ENCODE measurements at places on chromosomes 12 and 14.

DNA sequence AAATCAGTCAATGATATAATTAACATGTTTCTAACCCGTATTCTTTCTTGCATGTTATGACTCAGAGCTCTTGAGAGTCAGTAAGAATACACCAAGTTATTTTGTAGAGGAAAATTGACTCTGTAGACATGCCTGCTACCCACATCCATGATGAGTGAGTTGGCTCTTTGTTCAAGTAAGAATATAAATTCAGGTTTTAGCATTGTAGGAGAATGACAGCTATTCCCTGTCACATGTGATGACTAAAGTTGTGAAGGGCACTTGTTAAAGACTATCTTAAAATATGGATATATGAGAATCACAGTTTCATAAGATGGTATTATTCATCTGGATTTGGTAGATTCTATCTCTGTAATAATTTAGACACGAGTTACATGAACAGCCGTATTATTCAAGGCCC, 209.1 kb downstream of the CCDC59 start:
- no peak for DNase-seq

DNA sequence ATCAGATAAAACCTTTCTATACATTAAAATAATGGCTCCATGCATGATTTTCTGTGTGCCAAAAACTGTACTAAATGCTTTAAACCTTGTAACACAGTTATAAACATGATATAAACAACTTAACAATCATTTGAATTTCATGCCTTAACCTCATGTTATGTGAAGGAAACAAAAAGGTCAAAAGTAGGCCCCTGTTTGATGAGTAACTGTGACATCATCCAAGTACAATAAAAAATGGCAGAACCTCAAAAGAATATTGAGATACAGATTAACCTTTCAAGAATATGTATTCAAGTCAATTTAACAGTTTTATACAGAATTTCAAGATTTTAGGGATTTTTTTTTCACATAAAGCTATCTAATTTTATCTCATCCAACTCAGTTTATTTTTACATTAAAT, 310.7 kb upstream of the DCN start:
- no peak for DNase-seq

GRCh38 chr12:66753810-66754209, 74.9 kb upstream of the GRIP1 start:
- DNase-seq, result no peak

GRCh38 chr14:89013698-89014568, 189.5 kb downstream of the TTC8 start:
- DNase-seq, result peak; percentile 42

- DNase-seq, result no peak
These were observed 96.2 kb downstream of the FAR2 start for GRCh38 chr12:29245246-29245645.

GRCh38 chr12:50929831-50930230, 22.5 kb upstream of the HIGD1C start:
- DNase-seq, result no peak

DNA sequence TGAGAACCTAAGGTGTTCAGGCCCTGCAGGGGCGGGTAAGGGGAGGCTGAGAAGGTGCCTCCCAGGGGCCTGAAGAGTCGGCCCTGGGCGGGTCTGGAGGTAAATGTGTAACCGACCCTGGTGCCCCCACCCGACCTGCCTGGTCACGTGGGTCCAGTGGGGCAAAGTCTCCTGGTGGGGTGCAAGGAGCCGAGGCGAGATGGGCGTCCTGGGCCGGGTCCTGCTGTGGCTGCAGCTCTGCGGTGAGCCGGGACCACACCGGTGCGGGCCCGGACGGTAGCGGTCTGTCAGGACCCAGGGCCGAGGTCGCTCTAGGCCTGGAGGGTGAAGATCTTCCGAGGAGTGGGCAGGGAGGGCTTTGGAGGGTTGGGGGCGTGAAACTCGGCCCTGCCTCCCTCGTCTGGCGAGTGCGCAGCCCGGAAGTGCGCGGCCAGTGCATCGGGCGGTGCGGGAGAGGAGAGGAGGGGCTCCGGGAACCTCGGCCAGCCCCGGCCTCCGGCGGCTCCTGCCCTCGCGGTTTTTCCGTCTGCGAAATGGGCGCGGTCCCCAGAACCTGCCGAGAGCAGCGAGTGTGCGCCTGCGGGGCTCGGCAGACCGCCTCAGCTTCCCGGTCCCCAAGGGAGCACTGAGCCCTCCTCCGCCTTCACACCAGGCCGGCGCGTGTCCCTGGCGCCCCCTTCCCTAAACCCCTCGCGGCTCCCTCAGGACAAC, at the start of gene AMN:
Gene AMN, plus strand, starts transcription at position 174 of the 711 bp plus-strand sequence. Its CDS starts 26 bp downstream, at position 200.
- DNase-seq, result peak; percentile 12

GRCh38 chr12:57173089-57173488, 25.7 kb upstream of the LRP1-AS start:
- no peak for DNase-seq

DNA sequence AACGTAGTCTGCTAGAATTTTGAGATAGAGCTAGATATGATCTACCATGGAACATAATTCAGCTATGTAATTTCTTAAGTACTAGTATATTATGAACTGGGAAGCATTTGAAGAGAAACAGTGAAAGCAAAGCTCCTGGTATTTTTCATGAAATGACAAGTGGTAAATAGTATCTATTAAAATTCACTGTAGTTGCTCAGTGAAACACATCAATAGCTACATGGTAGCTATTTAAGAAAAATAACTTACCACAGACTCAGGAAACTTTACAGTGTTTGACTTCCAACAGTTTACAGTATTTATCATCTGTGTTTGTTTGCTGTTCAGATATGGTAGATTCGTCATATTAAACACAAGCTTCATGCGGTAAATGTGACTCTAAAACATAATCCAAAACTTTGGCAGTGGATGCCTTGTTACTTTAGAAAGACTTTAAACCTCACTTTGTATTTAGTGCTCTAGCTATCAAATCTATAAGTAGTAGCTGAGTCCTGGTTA, 25.2 kb downstream of the WNK1 start:
- DNase-seq, result no peak

DNA sequence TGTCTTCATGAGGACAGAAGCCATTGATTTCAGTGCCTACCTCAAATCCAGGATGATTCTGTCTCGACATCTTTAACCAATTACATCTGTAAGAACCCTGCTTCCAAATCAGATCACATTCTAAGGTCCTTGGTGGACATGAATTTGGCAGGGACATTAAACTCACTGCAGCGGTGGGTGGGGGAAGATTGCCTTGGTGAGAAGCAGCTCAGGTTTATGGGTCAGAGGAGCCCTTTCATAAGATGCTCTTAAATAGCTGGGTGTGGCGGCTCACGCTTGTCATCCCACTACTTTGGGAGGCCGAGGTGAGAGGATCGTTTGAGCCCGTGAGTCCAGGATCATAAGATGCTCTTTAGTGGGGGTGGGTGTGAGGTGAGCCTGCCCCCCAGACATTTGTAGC, 42.9 kb downstream of the ELK3 start:
- DNase-seq, result no peak

DNA sequence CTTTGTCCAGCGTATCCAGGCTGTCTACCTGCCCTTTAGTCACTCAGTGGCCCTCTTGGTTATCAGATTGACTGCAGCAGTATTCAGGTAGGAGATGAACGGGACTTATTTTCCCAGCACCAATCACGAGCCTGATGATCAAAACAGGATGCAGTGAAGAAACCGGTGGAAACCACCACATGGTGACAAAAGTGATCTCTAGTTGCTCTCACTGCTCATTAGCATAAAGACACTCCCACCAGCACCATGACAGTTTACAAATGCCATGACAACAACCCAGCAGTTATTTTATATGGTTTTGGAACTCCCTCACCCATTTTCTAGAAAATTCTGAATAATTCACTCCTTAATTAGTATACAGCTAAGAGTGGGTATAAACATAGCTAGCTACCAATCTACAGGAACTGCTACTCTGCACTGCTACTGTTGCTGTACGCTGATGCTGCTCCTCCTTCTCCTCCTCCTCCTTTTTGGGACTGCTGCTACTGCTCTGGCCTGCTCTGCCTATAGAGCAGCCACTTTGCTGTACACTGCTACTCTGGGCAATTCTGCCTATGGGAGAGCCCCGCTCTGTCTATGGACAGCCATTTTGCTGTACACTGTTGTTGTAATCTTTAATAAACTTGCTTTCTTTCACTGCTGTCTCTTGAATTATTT, 142.5 kb upstream of the SSTR1 start:
- DNase-seq, result no peak

DNA sequence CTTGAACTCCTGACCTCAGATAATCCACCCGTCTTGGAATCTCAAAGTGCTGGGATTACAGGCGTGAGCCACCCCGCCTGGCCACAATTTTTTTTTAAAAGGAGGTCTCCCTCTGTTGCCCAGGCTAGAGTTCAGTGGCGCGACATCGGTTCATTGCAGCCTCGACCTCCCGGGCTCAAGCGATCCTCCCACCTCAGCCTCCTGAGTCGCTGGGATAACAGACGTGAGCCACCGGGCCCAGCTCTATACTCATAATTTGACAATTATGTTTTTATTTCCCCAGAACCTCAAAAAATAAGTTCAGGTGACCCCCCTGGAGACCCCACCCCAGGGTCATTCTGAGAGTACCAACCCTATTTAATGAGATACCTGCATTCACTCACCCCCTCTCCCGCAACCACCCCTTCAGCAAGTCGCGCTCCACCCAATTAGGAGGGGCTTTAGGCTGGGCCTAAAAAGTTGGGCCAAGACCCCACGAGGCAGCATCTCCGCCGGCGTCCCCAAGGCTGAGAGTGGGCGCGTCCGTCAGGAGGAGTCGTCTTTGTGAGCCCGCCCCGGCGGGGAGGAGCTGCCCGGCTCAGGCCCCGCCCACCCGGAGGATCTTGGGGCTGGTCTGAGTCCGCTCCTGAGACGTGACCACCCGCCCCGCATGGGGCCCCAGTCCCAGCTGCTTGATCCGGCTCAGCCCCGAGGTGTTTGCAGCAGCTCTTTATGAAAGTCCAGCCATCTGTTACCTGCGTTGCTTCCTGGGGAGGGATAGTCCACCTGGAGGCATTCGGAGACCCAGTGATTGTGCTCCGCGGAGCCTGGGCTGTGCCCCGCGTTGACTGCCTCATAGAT, at the start of gene ANKRD33:
Gene ANKRD33, plus strand, starts transcription at position 628 of the 840 bp plus-strand sequence. Its CDS starts 84 bp downstream, at position 712.
- DNase-seq, result no peak

GRCh38 chr14:61532763-61533162, 162.6 kb upstream of the HIF1A start:
- no peak for DNase-seq

DNA sequence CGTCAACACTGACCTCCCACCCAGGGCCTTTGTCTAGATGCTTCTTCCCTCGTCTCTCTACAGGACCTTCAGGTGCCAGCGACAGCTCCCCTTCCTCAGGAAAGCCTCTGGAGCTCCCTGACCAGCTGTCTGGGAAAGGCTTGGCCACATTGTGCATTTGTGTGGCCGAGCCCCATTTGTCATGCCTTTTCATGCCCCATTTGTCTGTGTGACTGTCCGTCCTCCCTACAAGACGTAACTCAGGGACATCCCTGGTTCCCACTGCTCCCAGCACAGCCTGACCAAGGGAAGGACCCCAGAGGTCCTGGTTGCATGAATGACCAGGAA, 23.8 kb downstream of the ZFYVE21 start:
- DNase-seq, result no peak

DNA sequence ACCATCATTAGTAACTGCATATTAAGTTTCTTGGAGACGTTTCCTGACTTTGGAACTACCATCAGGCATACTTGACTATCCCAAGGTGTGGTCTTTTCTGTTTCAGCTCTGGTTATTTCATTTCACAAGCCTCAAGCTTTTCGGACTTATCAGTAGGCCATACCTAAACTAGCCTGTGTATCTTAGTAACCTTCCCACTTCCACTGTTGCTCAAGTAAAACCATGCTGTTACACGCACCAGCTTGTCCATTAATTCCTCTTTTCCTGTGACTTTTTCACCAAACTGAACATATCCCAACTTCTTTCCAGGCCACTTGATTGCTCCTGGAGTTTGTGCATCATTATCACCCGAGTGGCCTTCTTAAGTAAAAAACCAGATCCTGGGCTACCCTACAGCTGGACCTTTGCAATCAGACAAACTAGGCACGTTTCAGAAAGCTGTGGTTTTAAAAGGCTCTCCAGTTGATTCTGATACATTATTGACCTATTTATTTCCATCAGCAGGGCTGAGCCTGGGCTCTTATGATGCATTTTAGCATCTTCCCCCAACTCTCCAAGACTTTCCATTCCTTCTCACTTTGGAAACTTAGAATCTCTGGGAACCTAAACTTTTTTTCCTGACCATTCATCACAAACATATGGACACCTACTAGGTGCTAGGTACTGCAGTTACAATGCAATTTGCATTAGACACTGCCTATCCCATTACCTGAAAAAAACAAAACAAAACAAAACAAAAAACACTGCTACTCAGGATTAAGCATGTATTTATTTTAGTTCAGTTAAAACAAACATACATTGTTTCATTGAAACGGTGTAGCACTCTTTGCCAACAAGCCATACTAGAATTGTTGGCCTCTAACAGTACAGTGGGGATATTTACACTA, 14.9 kb downstream of the SLC38A2 start:
- DNase-seq, result no peak

- no peak for DNase-seq
These were observed 13.7 kb upstream of the CLEC4D start for GRCh38 chr12:8499616-8500015.

DNA sequence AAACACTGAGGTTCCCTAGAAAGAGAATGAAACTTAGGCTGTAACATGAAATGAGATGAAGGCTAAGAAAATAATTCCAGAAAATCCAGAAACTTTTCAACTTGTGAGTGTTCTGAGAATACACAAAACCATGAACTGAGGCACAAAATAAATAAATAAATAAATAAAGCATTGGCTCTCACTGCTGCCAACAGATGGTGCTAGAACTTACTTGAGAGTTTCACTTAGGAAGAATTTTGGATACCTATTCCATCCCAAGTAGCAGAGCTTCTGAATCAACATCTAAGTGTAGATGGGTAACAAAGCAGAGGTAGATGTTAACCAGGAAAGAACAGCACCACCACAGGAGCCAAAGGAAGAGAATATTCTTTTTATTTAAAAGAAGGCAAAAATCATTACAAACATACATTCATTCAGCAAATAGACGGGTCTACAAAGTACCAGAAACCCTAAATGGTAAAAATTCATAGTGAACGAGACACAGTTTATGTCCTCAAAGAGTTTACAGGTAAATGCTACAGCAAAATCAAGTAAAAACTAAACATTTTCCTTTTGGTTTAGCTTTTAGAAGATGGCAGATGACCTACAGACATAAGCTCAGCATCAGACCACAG, 16.7 kb downstream of the EPS8 start:
- DNase-seq, result no peak

- no peak for DNase-seq
These were observed 205.9 kb downstream of the PHLDA1 start for GRCh38 chr12:75825686-75826085.

GRCh38 chr14:93959239-93960107, 16.9 kb downstream of the ASB2 start:
- no peak for DNase-seq

Measured in NCI-H774 (cell line).